ENCODE measurements at places on chromosomes 11 and 22.
A peak's percentile ranks its signal among the peaks of the same experiment; 100 is the strongest.

DNA sequence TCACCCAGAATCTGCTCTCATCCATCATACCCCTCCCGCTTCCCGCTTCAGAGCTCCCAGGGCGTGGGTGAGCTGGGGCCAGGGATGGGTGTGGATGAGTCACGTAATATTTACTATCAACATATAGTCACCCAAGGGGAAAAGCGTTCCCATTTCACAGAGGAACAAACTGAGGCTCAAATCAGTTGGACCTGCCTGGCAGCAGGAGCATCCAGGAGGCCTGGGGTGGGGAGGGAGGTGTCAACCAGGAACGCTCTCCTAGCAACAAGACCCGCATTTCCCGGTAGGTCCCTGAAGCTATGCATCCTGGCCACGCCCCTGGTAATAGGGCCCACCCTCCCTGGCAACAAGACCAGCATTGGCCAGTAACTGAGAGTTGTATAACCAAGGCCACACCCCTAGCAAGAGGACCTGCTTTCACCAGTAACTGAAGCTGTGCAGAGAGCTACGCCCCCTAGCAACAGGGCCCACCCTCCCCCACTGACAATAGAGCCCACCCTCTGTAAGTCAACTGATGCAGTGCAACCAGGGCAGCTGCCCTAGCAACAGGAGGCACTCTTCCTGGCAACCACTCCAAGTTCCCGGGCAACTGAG is 32.7 kb upstream of the TXNRD2 start:
- DNase-seq, result peak; percentile 55

GRCh38 chr11:15965562-15966250 is 390.6 kb downstream of the SOX6 start:
- no peak for DNase-seq

- DNase-seq, result no peak
These were observed 168.2 kb downstream of the KIRREL3 start for GRCh38 chr11:126832387-126832786.

GRCh38 chr22:42188808-42189447 is 58.3 kb upstream of the CYP2D6 start:
- peak; percentile 17 for DNase-seq

- no peak for DNase-seq
These were observed 388.8 kb downstream of the LUZP2 start for GRCh38 chr11:24885580-24886173.

DNA sequence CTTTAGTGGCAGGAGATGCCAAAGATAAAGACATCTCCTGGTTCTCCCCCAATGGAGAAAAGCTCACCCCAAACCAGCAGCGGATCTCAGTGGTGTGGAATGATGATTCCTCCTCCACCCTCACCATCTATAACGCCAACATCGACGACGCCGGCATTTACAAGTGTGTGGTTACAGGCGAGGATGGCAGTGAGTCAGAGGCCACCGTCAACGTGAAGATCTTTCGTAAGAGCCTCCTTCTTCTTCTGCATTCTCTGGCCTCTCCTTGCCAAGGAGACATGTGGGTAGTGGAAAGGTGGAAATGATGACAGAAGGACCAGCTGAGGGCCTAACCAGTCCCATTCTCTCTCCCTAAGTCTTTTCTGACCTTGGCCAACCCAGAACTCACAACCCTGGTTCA is 110.1 kb upstream of the TTC12 start:
- no peak for DNase-seq

- no peak for DNase-seq
These were observed 124.7 kb downstream of the MED15 start for GRCh38 chr22:20632082-20632481.

- peak; percentile 68 for DNase-seq
These were observed 88.6 kb upstream of the CRYBB3 start for GRCh38 chr22:25110846-25111578.

GRCh38 chr22:44396727-44397722 is 84.3 kb upstream of the SHISAL1 start:
- DNase-seq, result no peak

- DNase-seq, result no peak
These were observed 31.6 kb upstream of the MPPED2 start for GRCh38 chr11:30617762-30618161.

DNA sequence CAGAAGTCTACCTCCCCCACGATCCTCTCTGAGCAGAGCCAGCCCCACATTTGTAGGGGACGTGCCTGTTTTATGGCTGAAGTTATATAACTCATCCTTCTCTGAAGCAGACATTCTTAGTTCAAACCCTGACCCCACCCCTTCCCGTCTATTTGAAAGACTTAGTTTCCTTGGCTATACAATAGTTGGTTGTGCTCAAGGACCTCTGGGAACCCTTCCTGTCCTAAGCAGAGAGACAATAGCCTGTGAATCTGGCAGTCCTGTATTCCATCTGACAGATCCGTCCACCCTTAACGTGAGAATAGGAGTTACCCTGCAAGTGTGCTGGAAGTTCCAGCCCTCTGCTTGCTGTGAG is 75.2 kb downstream of the MN1 start:
- DNase-seq, result peak; percentile 35

DNA sequence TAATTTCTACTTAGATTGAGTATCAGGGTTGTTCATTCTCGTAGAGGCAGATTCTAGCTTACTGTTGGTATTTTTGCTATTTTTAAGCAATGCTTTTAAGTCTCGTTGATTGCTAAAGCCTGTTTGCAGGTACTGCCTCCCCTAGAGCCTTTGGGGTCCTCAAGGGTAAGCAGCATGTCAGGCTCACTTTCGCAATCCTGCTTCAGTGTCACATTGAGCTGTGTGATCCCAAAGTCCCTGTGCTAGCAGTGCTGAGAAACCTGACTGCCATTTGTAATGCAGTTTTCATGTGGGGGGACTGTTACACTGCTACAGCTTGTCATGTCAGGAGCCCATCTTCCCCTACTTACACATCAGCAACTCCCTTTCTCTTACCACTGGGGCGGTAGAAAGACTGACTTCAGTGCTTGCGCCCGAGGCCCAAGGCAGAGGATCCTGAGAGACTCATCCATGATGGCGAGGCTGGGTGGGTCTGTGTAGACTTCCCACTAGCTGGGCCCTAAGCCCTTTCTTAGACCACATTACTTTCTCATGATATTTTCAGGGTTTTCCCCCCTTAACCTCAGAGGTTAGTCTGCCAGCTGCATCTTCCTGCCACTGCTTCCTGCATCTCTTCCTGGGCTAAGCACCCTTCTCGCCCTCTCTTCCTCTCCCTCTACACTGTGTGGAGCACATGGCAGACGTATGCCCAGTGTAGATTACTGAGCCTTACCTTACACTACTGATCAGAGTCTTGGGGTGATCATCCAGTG is 40.8 kb upstream of the ST14 start:
- DNase-seq, result no peak

GRCh38 chr11:95296165-95296564 is 65.2 kb upstream of the SESN3 start:
- no peak for DNase-seq

DNA sequence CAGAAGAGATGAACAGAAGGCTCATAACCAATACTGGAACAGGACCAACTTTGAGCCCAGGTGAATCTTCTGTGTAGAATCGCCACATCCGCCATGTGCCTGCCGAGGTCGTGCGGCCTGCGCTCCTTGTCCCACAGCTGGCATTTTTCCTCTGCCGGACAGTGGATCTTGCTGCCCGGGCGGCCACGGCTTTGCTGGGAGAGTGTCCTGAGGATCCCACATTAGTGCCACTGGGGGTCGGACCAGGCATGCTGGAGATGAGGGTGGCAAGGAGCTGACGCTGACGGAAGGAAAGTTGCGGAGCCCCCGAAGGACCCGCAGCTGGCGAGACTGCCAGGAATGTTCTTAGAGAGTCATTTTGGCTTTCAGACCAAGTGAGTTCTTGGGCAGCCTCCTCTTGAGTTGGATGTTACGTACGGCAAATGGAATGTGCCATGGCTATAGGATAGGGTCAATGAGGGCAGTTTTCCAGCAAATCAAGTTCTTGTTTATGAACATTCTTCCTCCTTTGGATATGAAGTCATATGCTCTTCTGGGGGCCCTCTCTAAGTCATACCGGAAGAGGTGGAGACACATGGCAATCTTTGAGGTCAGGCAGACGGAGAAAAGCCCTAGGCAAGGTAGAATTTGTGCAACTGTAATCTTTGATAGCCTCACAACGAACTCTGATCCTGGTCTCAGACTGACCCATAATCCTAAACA is 57.4 kb upstream of the NUP160 start:
- DNase-seq, result peak; percentile 66

GRCh38 chr22:46162285-46162684 is 12.0 kb downstream of the PPARA start:
- no peak for DNase-seq

DNA sequence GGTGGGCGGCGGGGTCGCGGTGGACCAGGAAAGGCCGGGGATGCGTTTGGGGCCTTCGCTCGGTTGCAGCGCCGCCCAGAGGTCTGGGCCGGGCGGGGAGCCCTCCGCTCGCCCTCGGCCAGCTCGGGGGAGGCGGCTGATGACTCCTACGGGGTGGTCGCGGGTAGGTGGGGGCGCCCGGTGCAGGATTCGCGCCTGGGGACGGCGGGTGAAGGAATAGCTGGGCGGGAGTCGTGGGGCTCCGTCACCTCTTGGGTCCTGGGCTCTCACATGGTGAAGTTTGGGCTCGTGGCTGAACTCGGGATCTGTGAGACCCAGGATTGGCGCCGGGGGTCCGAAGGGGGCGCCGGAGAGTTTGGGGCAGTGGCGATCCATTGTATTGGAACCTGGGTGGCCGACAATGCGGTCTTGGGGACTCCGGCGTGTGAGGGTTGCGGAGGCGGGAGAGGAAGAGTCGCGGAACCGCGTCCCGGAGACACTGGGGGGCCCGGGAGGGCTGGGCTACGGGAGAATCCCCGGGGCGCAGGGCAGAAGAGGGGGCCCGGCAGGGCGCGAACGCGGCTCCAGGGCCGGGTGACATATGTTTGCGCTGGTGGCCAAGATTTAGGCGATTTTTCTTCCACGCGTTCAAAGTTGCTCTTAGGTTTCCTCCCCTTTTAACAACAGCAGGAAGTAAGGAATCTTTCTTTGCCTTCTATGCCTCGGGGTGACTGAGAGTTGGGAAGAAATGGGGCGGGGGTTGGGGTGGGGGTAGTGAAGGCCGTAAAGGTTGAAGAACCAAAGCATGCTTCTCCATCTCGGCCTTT is 935 bp downstream of the QSER1 start:
- DNase-seq, result peak; percentile 52

GRCh38 chr11:66181632-66182315 is 86.7 kb upstream of the RAB1B start:
- no peak for DNase-seq

GRCh38 chr11:104370478-104370877 is 206.5 kb upstream of the PDGFD start:
- no peak for DNase-seq

DNA sequence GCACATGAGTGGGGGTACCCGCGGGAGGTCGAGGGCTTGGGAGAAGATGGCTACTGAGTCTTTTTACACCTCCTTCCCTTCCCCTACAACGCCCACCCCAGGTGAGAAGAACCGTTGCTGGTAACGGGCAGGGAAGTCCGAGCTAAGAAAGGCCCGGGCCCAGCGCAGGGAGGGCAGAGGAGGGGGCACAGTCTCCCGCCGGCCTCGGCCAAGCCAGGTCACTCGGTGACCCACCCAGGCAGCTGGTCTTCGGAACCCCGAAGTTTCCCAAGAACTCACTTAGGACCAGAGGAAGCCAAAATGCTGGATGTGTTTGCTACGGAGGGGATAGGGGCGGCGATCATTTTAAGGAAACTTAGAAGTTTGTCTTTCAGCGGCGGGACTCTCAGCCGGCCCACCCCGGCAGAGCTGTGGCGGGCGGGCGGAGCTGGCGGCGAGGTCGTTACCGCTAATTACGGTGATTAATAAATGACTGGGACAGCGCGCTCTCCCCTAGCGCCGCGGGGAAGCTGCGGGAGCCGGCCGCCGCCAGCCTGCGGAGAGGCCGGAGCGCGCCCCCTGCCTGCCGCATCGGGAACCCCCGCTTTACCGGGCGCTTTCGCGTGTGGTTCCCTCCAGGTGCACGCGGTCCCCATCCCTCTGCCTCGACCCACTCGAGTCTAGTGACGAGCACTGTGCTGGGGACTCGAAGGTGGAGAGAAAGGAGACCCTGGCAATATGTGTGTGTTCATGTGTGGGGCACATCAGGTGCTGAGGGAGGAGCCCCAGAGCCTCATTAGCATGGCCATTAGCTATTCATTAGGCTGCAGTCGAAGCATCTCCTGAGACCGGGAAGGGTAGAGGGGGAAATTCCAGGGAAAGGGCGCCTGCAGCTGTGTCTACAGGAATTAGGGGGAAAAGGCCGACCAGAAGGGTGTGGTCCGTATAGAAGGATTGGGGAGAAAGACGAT is 945 bp downstream of the ROBO3 start:
- DNase-seq, result peak; percentile 24

DNA sequence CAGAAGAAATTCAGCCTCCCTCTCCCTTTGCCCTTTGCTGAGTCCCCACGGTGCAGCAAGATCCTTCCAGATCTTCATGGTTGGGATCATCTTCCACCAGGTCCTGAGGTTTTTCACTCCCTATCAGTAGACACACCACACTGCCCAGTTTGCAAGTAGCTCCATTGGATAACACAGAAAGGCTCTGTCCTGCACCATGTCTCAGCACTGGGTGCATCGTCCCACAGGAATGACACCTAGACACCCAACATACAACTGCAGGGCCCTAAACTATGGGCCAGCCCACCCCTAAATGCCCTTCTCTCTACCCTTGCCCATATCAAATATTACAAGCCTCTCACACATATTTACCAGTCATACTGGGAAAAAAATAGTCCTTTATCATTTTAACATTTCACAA is 9.4 kb downstream of the KLHL22 start:
- DNase-seq, result no peak

GRCh38 chr11:68904248-68904847 is 657 bp downstream of the IGHMBP2 start:
- DNase-seq, result peak; percentile 6

DNA sequence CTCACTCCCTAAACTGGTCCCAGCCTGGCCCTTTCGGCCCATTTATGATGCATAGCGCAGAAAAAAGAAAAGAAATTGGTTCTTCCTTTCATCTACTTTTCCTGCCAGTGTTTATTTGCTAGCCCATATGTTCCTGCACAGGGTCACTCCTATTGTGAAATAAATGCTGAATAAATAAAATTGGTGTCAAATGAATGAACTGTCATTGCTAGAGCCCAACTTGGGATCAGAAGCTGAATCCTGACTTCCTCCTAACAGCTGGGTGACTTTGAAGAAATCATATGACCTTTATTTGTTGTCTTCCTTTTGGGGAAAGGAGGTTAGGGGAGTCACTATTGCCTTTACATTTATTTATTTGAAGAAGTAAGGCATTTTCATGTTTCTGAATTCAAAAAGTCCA is 92.0 kb downstream of the PRR5L start:
- DNase-seq, result no peak

DNA sequence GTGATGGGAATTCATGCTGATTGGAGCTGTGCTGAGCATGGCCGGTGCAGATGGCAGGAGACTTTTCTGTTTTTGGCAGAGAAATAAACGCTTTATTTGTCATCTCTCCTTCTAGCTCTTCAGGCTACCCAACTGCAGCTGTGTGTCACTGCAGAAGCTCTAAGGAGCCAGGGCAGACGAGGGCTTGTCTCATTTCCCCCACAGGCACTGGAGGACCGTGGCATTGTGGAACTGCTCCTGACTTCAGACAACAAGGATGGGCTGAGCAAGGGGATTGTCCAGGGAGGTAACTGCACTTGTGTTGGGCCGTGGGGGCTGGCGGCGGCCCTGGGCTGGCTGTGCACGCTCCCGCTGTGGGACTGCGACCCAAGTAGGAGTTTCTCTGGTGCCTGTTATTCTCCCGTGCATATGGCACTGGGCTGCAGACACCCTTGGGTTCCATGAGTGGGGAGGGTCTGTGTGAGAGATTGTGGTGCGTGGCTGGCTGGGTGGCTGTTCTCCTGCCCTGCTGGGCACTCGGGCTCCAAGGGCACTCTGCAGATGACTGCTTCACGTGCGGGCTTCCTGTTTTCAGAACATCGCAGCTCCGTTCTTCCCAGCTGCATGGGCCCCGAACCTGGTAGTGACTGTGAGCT is 27.2 kb downstream of the GLB1L2 start:
- DNase-seq, result no peak

Measured in fibroblast of skin of scalp (primary cell).